ENCODE measurements at places on chromosomes 12 and 14.
A peak's percentile ranks its signal among the peaks of the same experiment; 100 is the strongest.

GRCh38 chr14:105767315-105767714, 240.9 kb downstream of the TMEM121 start:
- DNase-seq, result no peak

DNA sequence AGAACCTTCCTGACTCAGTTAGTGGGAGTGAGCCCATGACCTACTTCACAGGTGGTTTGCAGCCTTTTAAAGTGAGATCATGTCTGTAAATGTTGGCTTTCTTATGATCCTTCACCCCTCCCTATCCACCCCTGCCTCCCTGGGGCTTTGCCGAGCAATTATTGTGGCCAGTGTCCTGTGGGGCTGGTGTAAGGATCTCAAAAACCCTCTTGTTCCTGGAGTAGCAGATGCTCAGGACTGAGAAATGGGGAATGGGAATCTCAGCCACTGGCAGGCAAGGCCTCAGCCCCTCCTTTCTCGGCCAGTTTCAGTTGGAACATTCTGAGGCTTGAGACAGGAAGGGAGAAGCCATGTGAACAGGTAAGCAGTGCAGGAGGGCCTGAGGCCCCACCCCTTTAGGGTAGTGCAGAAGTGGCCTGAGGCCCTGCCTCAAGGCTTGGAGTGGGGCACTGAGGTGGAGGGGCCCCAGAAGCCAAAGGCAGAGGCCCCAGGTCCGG, 53.8 kb downstream of the PLEKHG3 start:
- DNase-seq, result peak; percentile 31

- no peak for DNase-seq
Observed at GRCh38 chr14:58625438-58625837, 12.3 kb upstream of the DACT1 start.

GRCh38 chr12:6965026-6965661, 5.3 kb downstream of the PHB2 start:
- DNase-seq, result no peak

DNA sequence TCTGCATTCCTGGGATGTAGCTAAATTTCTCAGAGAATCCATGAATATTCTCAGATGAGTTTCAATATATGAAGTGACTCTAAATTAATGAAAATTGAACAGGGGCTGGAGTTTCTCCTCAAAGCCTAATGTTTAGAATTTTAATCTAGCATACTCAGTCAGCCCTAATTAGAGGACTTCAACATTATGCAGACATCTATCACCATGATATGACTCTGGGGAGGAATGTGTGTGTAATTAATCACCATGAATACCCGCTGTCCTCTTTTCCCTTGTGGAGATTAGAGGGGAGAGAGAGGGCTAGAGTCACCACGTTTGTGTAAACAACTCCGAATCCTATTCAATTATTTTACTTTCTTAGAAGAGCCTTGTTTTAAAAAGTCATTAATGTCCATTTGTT, 698.6 kb upstream of the MDGA2 start:
- no peak for DNase-seq

GRCh38 chr12:14417715-14418114, 52.2 kb downstream of the ATF7IP start:
- no peak for DNase-seq

DNA sequence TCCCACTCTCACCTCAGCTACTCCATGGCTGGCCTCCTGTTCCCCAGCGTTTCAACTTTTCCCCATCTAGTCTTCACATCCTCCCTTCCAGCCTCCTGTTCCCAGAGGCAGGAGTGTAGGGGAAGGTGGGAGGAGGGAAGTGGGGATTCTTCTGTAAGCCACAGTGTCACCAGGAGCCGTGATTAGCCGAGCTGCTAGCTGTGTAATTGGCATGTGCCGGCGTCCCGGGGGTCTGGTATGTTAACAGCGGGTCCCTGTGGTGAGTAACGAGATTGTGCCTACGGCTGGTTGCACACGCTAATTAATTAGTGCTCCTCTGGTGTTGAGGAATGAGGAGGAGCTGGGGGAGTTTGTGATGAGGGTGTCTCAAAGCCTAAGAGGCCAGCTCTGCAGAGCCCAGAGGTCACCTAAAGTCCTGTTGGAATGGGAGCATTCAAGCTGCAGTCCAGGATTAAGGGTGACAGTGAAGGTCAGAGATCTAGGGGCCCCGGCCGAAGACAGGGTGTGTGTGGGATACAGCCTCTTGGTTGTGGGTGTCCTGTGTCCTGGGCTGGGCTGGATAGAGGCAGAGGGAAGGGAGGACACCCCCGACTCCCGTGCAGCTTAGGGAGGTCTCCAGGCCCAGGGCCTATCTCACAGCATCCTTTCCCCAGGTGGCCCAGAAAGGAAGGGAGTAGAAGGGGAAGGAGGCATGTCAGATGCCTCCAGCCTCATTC, 10.0 kb upstream of the CALCOCO1 start:
- no peak for DNase-seq

DNA sequence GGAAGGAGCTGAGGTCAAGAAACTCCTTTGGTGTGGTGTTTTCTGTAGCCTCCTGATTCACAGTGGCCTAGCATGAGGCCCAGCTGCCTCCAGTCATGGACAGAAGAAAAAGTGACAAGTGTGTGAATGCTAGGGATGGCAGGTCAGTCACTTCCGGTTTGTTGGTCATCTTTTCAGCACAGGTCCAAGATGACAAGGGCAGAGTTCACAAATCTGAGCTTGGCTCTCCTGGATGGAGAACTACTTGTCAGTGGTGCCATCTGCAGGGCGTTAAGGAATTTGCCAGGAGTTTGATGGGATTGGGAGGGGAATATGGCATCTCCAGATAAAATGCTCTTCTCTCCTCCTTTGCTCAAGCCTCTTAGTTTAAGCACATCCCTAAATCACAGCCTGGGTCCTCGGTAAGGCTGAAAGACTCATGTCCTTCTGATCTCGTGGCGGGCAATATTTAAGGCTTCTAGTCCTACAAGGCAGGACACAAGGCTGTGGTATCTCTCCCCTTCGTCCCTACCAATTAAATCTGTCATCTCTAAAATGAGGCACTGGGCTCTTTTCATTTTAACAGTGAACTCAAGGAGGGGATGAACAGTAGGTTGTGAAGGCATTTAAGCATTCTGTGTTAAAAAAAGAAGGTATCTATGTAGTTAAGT, 10.0 kb downstream of the TUBA1B start:
- peak; percentile 67 for DNase-seq

Measured in RCC 7860 (cell line).